Stimulated activated CD8-positive, alpha-beta memory T cell treated with anti-CD3 and anti-CD28 coated beads, Interleukin-7, amount 100 ng/mL, for 1 hour (primary cell): ENCODE measurements at places on chromosomes 4 and X.

DNA sequence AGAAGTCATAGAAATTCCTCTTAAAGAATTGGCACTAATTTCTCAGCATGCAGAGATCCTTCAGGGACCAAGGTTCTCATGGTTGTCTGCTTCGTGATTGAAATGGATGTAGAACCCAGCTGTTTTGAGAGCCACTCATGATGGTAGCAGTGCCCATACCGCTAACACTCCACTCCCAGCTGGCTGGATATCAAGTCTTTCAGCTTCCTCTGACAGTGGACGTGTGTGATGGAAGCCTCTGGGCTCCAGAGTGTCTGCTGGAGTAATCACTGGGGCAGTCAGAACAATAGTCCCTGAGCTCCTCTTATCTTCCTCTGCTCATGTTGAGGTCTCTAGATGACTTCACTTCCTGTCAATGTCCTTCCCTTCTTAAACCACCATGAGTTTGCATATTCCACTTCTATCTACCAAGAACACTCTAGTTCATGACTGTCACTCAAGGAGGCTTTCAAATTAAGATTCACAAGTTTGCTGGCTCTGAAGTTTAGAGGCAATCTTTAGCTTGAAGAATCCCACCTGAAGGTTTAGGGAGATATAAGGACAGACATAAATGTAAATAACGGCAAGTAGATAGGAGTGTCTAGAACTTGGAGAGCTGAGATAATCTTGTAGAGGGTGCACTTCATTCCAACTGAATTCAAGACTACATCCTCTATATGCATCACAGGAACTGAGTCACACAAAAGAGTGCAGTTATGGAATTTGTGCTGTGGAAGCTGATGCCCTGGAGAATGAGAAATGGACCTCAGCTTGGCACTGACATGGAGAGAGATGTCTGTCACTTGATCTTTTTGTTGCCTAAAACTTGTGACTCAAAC is 64.5 kb upstream of the WDR1 start:
- no peak for DNase-seq

DNA sequence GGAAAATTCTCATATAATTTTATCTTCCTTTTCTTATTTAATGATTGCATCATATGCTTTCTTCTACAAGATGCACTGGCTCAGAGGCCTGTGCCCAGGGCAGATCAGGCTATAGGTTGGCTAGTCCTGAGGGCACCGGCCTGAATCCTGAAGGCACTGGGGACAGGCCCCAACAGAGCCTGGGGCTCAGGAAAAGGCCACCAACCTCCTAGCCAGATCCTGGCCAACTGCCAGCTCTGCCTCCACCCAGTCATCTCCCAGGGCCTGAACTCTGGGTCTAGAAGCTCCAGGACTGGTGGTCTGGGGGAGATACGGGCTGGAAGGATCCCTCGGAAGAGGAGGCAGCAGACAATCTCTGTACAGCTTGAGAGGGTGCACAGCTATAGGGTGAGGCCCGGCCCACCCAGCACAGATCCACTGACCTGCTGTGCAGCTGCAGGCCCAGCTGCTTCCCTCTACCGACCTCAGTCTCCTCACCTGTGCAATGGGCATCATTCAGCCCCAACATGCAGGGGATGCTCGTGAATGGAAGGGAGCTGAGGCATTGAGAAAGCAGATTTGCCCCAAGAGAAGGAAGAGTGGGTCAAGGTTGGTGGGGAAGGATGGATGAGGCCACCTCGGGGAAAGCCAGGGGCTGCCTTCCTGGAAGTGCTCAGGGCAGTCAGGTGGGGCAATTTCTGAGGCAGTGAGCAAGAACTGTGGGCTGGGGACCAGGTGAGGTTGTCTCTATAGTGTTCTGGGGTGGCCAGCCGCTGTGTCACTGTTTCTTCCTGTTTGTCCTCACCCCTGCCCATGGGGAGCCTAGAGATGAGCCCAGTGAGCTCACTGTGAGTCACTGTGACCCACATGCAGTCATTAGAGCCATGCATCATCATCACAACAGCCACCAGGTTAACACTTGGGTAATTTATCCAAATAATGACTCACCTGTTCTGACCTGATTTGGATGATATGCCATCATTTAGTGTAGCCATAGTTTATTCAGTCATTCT is 22.4 kb upstream of the XAGE2 start:
- DNase-seq: no peak

DNA sequence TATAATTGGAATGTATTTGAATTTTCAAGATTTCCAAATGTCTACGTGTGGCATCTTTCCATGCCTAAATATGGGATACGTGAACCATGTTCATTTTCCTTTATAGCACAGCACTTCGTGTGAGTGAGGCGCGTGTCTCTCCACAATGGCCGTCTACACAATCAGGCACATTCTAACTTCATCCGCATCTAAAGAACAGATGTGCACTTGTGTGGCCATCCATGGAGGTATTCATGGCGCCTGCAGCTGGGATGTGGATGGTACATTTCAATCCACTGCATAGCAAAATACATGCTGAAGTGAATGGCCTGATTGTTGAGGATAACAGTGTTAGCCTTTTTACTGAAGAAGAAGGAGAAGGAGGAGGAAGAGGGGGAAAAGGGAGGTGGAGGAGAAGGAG is 34.5 kb upstream of the TRIM2 start:
- DNase-seq: no peak

DNA sequence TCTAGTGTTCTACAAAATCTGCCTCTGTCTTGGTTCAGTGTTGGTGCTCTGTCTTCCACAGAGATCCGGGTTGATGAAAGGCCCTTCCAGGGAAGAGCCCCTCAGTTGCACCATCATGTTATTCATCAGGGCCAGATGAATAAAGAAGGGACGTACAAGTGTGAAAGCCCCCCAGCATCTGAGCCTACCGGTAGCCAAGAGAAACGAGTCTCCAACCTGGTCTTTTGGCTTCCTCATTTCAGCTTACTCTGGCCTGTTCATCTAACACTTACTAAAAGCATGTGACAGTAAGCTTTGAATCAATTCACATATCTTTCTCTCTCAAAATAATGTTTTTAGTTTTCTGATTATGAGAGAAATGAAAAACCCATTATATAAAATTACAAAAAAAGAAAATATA is 19.2 kb downstream of the MEPE start:
- no peak for DNase-seq

DNA sequence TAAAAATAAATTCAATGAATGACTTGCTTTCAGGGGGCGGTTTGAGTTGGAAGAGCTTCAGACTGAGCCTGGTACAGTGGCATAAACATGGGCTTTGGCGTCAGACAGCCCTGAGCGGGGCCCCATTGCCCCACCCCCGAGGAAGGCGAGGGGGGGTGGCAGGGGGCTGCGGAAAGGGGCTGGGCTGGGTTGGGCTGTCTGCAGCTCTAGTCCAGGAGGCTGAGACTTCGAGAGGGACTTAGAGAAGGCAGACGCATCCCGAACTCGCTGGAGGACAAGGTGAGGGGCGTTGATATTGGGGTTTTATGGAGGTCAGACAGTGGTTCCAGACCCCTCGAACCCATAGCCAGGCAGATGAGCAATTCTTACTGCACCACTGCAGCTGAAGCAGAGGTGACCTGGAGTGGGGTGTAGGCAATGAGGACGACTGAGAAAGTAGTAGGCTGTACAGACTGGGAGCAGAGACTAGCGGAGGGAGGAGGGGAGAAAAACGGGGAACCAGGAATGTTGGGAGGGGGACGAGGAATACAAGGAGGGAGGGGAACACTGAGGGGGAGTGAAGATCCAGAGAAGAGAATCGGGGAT is at the start of gene MAGED2:
Gene MAGED2, plus strand, starts transcription at position 222 of the 585 bp plus-strand sequence. CDS start 1,587 bp downstream, outside the sequence.
- no peak for DNase-seq

GRCh38 chr4:185761352-185762235 is 50.4 kb downstream of the SORBS2 start:
- DNase-seq: no peak

GRCh38 chr4:141501395-141501794 is 135.0 kb upstream of the IL15 start:
- no peak for DNase-seq

GRCh38 chr4:3399277-3400194 is 42.2 kb upstream of the HGFAC start:
- no peak for DNase-seq

- DNase-seq: no peak
Observed at GRCh38 chr4:1204828-1205585, 32.6 kb upstream of the SPON2 start.

- DNase-seq: no peak
Observed at GRCh38 chr4:158669310-158669709, 2.4 kb downstream of the C4orf46 start.

- no peak for DNase-seq
Observed at GRCh38 chrX:153469811-153470410, 465 bp downstream of the HAUS7 start.

DNA sequence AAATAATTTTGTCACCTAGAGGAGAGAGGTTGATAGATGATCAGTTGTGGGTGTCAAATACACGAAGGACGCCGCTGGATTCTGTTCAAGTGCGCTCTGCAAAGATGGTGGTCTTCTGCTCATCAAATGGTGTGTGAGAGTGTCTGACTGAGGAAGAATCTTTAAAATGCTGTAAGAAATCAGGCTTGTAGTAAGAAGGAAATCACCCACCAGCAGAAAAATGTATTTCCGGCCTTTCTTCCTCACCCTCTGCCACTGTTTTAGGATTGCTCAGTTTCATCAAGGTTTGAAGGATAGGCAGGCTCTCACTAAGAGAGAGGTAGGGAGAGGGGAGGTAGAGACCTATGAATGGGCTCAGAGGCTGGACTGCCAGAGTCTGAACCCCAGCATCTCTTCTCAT is 28.7 kb downstream of the RHOH start:
- no peak for DNase-seq

DNA sequence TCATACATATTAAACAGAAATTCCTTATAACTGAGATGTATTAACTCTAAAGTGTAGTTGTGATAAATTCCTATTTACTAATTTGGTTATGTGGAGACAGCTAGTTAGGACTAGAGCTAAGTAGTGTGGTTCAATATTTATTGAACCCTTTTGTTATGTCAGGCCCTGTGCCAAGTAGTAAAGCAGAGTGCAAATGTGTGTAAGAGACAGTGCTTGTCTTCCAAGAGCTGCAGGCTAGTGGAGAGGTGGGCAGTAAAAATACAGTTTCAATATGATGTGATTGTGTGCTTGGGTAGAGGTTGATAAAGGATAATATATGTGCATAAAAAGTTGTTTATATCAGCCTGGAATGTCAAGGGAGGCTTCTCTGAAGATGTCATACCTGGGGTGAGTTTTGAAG is 80.0 kb downstream of the TBC1D19 start:
- no peak for DNase-seq

- no peak for DNase-seq
Observed at GRCh38 chr4:106671716-106672115, 303.1 kb upstream of the GIMD1 start.

- DNase-seq: no peak
Observed at GRCh38 chr4:169428376-169428775, 157.6 kb upstream of the SH3RF1 start.

DNA sequence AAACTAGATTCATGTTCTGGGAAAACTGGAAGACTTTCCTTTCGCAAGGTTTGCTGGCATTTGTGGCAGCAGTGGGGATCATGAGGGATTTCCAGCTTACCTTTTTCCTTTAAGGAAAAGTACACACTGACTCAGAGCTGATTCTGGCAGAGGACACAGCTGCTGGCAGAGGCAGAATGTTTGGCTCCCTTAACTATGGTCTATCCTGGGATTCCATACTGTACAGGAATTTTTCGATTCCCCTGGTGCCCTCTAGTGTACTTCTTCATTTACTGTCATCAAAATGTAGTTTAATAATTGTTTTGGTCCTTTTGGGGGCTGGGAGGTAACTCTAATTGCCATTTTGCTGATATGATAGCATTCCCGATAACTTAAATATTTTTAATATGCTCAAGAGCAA is 152.7 kb downstream of the GABRG1 start:
- DNase-seq: no peak

GRCh38 chr4:188299161-188299560 is 159.9 kb downstream of the TRIML1 start:
- no peak for DNase-seq

GRCh38 chrX:63258144-63258543 is 93.0 kb downstream of the SPIN4 start:
- no peak for DNase-seq

DNA sequence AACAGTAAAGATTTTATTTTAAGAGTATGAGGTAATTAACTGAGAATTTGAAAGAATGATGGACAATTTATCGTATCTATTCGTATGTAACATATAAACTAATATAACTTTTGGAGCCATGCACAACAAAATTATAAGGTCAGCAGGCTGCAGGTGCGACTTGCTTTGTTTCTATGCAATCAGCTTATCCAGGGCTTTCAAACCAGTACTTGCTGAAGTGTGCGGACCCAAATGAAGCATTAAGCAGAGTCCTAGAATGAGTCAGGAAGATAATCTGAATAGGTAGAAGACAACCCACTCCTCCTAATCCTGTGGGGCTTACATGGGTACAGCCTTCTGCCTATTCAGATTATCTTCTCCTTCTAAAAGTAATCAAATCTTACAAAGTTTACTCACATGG is 2.1 kb downstream of the NSD2 start:
- no peak for DNase-seq

GRCh38 chrX:643241-643595 is 12.6 kb downstream of the SHOX start:
- no peak for DNase-seq

- no peak for DNase-seq
Observed at GRCh38 chr4:142741995-142742394, 104.1 kb downstream of the INPP4B start.

DNA sequence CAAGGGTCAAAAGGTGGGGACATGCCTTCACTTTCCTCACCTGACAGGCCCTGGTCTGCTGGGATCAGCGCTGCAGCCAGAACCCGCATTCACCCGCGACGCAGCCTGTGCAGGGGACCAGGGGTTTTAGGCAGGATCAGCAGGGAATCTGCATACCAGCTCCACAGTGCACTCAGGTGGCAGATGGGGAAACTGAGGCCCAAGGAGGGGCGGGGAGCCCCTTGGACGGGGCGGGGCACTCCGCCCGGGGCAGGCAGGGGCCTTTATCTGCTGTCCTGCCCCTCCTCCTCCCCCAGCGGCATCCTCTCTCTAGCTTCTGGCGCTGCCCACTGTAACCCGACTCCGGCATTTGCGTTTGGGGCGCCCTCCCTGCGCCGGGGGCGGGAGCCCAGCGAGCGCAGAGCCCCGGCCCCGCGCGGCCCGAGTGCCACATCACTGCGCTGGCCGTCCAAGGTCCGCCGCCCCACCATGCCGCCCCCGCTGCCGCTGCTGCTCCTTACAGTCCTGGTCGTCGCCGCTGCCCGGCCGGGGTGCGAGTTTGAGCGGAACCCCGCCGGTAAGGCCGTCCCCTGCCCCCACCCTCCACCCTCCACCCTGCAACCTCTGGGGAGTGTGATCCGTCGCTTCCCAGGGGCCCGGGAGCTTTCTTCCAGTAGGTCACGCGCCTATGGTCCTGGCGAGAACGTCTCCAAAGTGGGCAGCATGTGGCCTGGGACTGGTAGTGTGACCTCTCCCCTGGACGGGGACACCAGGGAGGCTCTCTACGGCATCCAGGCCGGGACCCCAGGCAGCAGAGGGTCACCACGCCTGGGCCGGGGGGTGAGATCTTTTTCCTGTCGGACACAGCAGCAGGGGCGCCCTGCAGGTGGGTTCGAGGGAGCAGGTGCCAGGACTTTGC is at the start of gene CPZ:
Gene CPZ, plus strand, starts transcription at position 400 of the 898 bp plus-strand sequence. Its CDS starts 69 bp downstream, at position 469.
- DNase-seq: no peak
